Umbilical cord (tissue), 2 donors: ENCODE measurements at places on chromosomes 12 and 14.
A peak's percentile ranks its signal among the peaks of the same experiment; 100 is the strongest.

- no peak for DNase-seq
These were observed 217.5 kb downstream of the DPY19L2 start for GRCh38 chr12:63450816-63451215.

DNA sequence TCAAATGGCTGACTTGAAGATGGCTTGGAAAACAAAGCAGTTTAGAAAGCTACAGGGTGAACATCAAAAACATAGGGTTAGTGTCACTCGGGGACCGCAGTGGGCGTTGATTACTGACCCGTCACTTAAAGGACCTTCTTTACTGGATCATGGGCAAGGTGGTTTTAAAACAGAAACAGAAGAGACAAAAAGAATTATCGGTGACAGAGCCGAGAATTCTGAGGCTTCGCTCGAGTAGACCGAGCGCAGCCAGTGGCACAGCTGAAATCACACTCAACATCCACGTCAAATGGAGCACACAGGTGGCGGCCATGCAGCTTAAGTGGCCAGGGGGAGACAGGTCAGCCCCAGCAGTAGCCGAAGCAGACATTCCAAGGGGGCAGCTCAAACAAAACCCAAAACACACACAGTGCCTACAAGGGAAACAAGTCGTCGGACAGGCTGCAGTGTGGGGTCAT lies 17.3 kb downstream of the SNRNP35 start:
- DNase-seq, result no peak

GRCh38 chr14:23119363-23120327 lies 590 bp upstream of the CEBPE start:
- no peak for DNase-seq

DNA sequence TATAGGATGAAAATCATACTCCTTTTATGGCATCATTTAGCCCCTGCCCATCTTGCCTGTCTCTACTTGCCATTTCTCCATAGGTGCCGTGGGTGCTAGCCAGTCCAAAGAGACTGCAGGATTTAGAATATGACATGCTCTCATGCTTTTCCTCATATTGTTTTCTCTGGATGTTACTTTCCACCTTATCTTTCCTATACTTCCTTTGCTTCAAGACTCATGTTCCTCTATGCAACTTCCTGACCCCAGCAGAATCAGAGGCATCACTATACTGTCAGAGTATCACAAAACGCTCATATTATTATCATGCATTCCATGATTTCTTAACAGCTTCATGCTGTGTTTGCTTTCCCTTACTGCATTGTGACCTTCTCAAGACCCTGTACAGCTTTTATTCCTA lies 220.8 kb upstream of the ABCD2 start:
- no peak for DNase-seq

DNA sequence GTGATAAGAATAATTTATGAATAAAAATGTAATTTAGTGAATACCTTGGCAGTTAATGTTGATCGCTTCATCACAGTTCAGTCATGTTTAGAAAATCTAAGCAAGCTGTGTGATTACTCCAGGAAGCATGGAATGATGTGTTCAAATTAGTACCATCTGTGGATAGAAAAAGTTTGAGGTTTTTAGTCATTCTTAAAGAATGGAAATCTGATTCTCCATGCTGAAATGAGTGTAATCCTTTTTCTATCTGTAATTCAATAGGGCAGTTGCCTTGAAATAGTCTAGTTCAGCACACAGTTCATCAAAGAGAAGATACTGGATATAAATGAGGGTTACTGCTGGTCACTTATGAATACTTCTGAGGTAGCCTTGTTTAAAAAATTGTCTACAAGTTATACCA lies 127.2 kb upstream of the MYF6 start:
- peak; percentile 72 for DNase-seq

GRCh38 chr12:23880988-23881387 lies 68.5 kb downstream of the SOX5 start:
- DNase-seq, result no peak

DNA sequence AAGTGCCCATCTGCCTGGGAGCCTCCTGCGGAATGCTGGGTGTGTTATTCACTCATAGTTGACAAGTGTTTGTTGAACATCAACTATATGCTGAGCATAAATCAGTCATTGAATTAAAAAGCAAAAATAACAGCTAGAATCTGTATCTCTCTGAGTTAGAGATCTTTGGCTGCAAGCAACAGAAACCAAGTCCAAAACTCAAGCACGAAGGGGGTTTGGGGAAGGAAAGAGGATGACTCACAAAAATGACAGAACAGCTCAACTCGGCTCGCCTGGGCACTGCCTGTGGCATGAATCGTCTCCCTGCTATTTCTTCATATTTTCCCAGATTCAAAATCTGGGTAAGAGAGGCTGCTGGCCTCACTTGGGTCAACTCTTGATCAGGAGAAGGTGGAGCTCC lies 72.6 kb upstream of the NCOR2 start:
- DNase-seq, result no peak

DNA sequence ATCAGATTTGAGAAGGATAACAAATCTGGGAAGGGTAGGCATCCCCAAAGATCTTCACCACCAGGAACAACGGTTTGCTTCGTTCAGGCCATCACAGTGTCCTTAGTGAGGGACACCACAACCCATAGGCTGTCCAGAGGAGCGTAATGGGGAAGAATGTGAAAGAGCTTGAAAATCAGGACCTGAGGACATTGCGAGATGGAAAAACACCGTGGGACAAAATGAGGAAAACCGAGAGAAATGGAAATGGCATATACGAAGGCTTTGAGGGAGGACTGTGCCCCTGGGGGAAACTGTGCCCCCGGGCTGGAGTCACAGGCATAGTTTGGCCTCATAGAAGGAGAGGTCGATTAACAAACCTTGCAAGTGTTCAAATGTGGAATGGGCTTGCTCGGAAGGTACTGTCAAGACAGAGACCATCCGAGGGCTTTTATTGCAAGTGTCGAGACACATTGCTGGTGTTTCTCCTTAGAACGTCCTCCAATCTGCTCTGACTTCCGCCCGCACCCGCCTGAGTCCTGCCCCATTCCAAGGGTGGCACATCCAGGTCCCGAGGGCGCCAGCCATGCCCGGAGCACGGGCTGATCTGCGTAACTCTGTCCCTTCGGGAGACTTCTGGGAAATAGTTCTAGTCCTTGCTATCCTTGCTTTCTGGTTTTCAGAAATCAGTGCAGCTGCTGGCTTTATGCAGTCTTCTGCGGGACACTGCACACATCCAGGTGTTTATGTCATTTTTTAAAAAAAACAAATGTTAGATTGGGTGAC lies 885 bp upstream of the PALS1 start:
- peak; percentile 45 for DNase-seq

DNA sequence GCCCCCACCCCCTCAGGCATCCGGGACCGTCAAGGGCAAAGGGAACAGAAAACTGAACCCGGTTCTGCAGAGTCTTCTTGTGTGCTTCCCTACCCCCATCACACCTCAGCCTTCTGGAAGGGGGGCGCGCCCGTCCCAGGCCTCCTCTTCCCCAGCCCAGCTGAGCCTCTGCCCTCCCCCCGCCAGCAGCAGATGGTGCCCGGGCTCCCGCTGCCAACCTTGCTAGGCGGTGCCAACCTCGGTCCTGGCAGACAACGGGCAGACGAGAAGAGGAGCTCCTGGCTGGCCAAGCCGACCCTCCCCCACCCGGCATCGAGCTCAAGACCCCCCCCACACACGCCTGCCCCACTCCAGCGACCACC lies 8.7 kb downstream of the STAC3 start:
- no peak for DNase-seq

DNA sequence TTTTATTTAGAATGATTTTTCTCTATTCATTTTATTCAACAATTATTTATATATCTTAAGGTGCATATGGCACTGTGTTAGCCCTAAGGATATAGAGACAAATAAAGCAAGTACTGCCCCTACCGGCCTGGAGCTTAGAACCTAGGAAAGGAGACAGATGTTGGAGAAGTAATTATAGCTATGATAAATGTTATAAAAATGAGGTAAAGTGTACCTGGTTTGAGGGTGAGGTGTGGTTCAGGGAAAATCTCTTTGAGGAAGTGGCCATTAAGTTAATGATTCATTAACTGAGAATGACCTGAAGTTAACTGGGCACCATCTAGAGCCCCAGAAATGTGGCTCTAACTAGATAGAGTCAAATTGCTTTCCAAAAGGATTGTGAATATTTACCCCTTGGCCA lies 31.9 kb downstream of the CDKL1 start:
- DNase-seq, result no peak
